Activated T-cell treated with anti-CD3 and anti-CD28 coated beads for 48 hours (primary cell): ENCODE measurements at places on chromosomes 7 and 10.

GRCh38 chr7:114700247-114700928 lies 221.5 kb upstream of the MDFIC start:
- DNase-seq: no peak

GRCh38 chr7:129072479-129073011 lies 17.6 kb upstream of the TNPO3 start:
- no peak for DNase-seq

GRCh38 chr10:70932392-70933196 lies 44.2 kb upstream of the PCBD1 start:
- DNase-seq: no peak

- DNase-seq: no peak
These were observed 118.2 kb upstream of the PPIF start for GRCh38 chr10:79229071-79229541.
